ENCODE measurements at places on chromosomes 2 and 18.

DNA sequence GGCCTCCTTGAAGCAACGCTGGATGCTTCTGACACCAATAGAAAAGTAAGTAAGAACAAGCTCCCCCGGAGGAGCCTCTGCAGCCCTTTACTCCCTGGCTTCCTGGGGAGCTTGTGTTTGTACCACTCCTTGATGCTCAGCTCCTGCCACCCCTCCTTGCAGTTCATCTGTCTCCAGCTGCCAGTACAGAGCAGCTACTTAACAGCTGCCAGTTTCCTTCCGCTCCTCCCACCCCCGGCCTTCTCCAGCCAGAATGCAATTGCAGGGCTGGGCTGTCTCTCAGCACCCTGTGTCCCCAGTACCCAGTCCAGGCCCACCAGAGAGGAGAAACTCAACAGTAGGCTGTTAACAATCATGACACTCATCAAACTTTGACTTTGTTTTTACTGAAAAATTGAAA lies 109.4 kb downstream of the AOX1 start:
- DNase-seq, result no peak

- peak; percentile 25 for DNase-seq
Measured at GRCh38 chr2:178074123-178075005, 1.8 kb upstream of the PDE11A start.

- no peak for DNase-seq
Measured at GRCh38 chr2:138105358-138105757, 141.1 kb downstream of the HNMT start.

- no peak for DNase-seq
Measured at GRCh38 chr2:20578266-20578894, 72.5 kb downstream of the HS1BP3 start.

Measured in HFFc6 (cell line).